ENCODE measurements at places on chromosomes 13 and 19. TPM values are rescaled to one million over a fixed set of nuclear protein-coding genes. Genes with fewer than 3 reads are reported as not detected.

DNA sequence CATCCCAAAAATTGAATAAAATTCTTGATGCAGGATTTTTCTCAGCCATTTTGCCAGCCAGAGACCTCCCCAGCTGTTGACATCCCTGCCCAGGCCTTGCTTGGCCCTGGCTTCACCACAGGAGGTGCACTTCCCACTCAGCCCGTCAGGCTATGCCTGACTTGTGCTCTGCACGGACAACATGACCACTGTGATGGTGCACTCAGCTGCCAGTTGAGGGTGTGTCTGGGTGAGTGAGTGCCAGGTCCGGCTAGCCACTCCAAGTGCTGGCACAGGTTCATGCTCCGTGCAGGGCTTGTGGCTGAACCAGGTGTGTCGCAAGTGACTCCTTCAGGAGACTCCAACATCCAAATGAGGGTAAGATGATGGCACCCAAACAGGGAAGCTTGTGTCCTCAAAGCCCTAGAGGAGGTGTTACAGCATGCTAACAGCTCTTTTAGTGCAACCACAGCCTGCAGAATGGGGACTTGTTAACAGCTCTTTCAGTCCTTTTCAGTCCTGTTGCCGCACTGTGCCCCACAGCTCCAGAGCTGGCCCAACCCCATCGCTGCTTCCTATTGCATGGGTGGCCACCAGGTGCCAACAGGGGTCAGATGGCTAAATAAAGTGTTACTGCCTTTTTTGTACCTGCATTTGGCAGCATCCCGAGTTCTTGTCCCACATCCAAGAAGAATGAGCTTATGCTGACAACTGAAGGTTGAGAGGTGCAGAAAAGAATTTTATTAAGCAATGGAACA, 380.7 kb downstream of the SLITRK5 start:
- no peak for DNase-seq
- H3K36me3 ChIP-seq: no peaks in the 10 kb centered on the region
- H3K4me1 ChIP-seq: no peaks in the 10 kb centered on the region
- no peaks in the 10 kb centered on the region for H3K27me3 ChIP-seq
- no peak overlapping the region for H3K4me3 ChIP-seq

DNA sequence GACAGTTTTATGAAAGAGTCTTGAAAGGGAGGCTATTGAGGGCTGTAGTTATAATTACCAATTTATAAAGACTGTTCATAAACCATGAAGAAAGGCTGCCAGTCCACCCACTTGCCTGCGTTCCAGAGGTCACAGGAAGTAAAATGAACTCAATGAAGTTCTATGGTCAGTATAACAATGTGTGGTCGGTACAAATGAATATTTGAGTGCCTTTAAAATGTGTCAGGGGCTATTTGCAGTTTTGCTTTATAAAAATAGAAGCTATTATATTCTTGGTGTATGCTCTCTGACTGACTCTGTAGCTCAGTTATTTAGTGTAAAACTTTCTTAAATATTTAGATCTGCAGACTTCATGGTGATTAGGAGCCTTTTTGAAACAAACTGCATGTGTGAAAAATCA, 47.0 kb downstream of the ESD start:
- H3K27ac ChIP-seq: no peak overlapping the region
- no peak overlapping the region for H3K4me3 ChIP-seq
- no peak for DNase-seq

DNA sequence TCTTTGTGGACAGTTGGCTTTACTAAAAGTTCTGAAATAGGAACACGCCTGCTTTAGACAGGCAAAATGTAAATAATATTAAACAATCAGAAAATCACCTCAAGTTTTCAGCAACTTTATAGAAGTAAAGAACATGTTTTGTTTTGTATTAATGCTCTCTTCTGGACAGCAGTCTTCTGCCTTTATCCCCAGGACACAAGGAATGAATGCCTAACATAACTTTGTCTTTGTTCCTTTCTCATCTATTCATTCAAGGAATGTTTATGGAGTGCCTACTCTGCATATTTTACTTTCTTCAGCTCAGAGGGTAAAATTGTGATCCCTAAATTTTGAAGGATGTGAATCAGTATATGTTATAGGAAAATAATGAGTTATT, 325.4 kb downstream of the FOXO1 start:
- no peak for DNase-seq
- H3K27ac ChIP-seq: no peak overlapping the region
- H3K27me3 ChIP-seq: no peaks in the 10 kb centered on the region
- H3K4me3 ChIP-seq: no peak overlapping the region

GRCh38 chr19:28020619-28021258, 1192.2 kb downstream of the UQCRFS1 start:
- DNase-seq: no peak
- no peaks in the 10 kb centered on the region for H3K4me1 ChIP-seq
- H3K36me3 ChIP-seq: no peaks in the 10 kb centered on the region
- H3K4me3 ChIP-seq: no peak overlapping the region

DNA sequence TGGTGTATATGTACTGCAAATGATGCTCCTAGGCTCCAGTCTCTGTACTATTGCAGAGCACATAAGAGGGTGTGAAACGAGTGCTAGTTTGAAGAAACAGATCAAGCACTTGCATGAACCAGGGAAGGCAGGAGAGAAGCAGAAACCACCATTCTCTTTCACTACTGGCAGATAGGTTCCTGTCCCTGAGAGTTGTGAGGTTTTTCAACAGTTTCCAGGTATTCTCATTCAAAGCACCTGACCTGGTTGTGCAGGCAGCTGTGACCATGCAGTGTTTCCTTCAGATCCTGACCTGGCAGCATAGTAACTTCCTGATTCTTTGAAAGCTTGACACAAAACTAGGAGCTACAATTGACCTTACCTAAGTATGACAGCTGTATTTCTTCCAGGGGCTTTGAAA, 164.9 kb downstream of the UFM1 start:
- H3K4me1 ChIP-seq: no peaks in the 10 kb centered on the region
- DNase-seq: no peak
- no peak overlapping the region for H3K4me3 ChIP-seq
- no peak overlapping the region for H3K27ac ChIP-seq
- no peaks in the 10 kb centered on the region for H3K27me3 ChIP-seq

- DNase-seq: no peak
- H3K4me3 ChIP-seq: no peak overlapping the region
- H3K36me3 ChIP-seq: peaks cover 15% of the 10 kb centered on the region
- no peak overlapping the region for H3K27ac ChIP-seq
Measured at GRCh38 chr13:31159306-31159705, 2.4 kb downstream of the HSPH1 start.

- no peaks in the 10 kb centered on the region for H3K36me3 ChIP-seq
- no peak overlapping the region for H3K27ac ChIP-seq
- no peaks in the 10 kb centered on the region for H3K27me3 ChIP-seq
- peaks cover 18% of the 10 kb centered on the region for H3K4me1 ChIP-seq
- peak; percentile 62 for DNase-seq
Measured at GRCh38 chr13:110726726-110727125, 13.2 kb downstream of the ING1 start.

- no peak overlapping the region for H3K27ac ChIP-seq
- H3K36me3 ChIP-seq: no peaks in the 10 kb centered on the region
- H3K27me3 ChIP-seq: no peaks in the 10 kb centered on the region
- H3K4me1 ChIP-seq: no peaks in the 10 kb centered on the region
Measured at GRCh38 chr13:79645569-79645968, 164.6 kb downstream of the NDFIP2 start.

DNA sequence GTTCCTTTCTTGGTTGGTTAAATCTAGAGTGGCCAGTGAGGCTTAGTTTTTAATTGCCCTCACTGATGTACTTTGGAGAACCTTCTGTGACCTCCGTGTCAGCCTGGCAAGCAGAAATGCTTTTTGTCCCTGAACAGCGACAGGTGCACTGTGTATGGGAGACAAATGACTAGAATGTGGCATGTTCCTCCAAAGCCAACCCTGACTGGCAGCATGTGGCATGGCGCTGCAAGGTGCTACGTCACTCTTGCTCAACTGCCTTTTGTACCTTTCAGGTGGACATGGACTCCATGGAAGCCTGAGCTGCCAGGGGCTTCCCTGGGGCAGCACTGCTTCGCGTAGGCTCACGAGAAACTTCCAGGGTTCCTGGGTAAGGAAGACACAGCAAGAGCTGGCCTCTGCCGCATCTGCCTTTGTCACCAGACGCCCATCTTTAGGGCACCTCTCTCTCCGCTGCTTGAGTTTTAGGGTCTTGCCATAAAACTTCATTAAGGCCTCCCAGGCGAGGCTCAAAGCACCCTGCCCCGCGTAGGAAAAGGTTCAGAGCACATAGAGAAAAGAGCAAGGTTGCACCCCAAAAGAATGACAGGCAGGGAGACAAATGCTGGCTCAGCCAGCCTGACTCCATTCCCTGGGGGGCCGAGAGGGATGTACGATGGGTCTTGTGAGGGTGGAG, 167.1 kb upstream of the SOX1 start:
- DNase-seq: no peak
- no peak overlapping the region for H3K4me3 ChIP-seq
- no peak overlapping the region for H3K27ac ChIP-seq
- H3K27me3 ChIP-seq: no peaks in the 10 kb centered on the region
- H3K36me3 ChIP-seq: no peaks in the 10 kb centered on the region

- no peak overlapping the region for H3K4me3 ChIP-seq
- no peaks in the 10 kb centered on the region for H3K36me3 ChIP-seq
- H3K4me1 ChIP-seq: no peaks in the 10 kb centered on the region
Measured at GRCh38 chr13:76552807-76553206, 333.4 kb downstream of the KCTD12 start.

DNA sequence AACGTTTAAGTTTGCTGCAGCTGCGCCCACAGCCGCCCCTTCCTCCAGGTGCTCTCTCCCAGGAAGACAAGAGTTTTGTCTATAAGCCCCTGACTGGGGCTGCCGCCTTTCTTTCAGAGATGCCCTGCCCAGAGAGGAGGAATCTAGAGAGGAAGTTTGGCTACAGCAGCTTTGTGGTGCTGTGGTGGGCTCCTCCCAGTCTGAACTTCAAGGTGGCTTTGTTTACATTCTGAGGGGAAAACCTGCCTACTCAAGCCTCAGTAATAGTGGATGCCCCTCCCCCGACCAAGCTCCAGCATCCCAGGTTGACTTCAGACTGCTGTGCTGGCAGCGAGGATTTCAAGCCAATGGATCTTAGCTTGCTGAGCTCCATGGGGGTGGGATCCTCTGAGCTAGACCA, 6.4 kb upstream of the ERICH6B start:
- no peaks in the 10 kb centered on the region for H3K36me3 ChIP-seq
- no peaks in the 10 kb centered on the region for H3K4me1 ChIP-seq
- H3K27ac ChIP-seq: no peak overlapping the region
- H3K4me3 ChIP-seq: no peak overlapping the region

DNA sequence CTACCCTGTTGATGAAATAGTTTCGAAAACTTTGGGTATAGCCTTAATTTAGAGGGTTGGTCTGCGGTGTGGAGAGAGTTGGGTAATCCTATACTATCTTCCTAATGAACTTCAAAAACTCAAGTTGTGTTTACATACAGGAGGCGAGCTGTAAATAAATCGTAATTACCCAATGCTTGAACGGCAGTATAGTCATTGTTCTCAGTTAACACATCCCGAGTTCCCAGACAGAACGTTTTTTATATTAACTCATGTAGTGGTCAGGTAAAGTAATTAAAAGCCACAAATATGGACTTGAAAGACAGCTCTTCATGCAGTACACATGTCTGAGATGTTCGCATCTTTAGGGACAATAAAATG, 1.5 kb downstream of the PDS5B start:
- H3K4me3 ChIP-seq: peak overlapping the region; percentile 89
- H3K36me3 ChIP-seq: no peaks in the 10 kb centered on the region
- peak overlapping the region; percentile 60 for H3K27ac ChIP-seq

DNA sequence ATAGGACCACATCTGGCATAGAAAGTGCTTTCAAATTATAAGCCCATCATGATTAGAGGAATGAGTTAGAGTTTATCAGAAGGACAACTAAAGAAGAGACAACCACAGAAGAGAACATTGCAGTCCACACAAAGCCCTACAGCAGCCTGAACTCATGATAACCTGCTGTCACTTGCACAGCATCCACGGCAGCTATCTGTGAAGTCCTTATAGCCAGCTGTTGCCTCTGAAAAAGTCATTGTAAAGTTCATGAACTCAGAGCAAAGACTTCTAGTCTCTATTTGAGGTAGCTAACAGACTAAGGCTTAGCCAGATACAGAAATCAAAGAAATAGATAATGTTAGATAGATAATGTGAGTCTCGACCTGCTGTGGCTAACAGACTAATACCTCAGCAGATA, 450.0 kb downstream of the KLF5 start:
- H3K27me3 ChIP-seq: no peaks in the 10 kb centered on the region
- H3K27ac ChIP-seq: no peak overlapping the region
- no peaks in the 10 kb centered on the region for H3K36me3 ChIP-seq
- no peak overlapping the region for H3K4me3 ChIP-seq
- no peak for DNase-seq

- no peak overlapping the region for H3K27ac ChIP-seq
- no peaks in the 10 kb centered on the region for H3K27me3 ChIP-seq
- no peaks in the 10 kb centered on the region for H3K4me1 ChIP-seq
- DNase-seq: no peak
- no peak overlapping the region for H3K4me3 ChIP-seq
Measured at GRCh38 chr13:23447927-23448326, 14.4 kb upstream of the SACS start.

Gene CYP4F8
- not detected for total RNA-seq

Gene RFPL4AL1
- not detected for total RNA-seq

Gene KIRREL2
- total RNA-seq: 0.83 TPM

Gene CDC42EP5
- total RNA-seq: 1.1 TPM

Gene ZNF260
- 6.9 TPM for total RNA-seq

Gene FXYD3
- not detected for total RNA-seq

Gene FCER2
- 1.6 TPM for total RNA-seq

Gene PCDH9
- total RNA-seq: 0.16 TPM

Gene ANGPTL8
- total RNA-seq: not detected

Gene OR7A5
- total RNA-seq: not detected
